ENCODE measurements at places on chromosomes 6 and 20.

GRCh38 chr20:46083101-46083500 lies 6.7 kb downstream of the NCOA5 start:
- DNase-seq: no peak

- DNase-seq: no peak
These were observed 36.7 kb downstream of the STAU1 start for GRCh38 chr20:49151436-49151835.

DNA sequence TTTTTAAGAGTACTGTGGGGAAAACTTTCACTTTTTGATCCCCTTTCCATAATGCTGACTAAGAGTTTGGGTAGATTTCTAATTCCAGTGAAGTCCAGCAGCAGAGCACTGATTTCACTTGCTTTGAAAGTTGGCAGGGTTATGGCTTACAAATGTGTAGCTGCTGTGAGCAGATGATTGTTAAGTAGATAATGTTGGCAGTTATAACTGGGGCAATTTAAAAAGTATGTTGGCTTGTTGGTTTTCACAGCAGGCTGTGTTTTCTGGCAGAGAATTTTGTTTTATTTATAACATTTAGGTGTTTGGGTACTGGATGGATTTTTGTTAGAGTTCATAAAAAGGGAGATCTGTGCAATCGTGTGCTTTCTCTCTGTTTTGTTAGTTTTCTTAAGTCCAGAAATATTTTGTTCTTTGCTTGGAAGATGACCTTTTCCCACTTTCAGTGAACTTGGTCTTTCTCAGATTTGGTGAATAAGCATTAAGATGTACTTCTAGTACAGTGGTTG lies 31.4 kb downstream of the AFDN start:
- no peak for DNase-seq

DNA sequence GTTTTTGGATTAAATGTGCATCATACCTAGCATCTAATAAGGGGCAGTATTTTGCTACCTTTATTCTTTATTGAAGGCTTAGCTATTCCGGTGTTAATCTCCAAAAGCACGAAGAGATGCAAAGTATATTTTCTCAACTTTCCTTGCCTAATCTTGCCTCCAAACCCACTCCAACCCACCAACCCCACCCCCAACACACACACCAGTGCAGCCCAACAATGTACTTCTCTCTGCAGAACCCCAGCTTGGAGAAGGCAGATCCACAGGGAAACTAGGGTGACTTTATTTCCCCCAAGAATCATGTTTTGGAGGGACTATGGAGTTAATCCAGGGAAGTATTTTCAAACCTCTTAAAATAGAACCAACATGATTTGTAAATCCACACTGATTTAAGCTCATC lies 73.6 kb downstream of the ZMYND8 start:
- no peak for DNase-seq

GRCh38 chr6:93083337-93084230 lies 335.8 kb downstream of the EPHA7 start:
- DNase-seq: no peak

DNA sequence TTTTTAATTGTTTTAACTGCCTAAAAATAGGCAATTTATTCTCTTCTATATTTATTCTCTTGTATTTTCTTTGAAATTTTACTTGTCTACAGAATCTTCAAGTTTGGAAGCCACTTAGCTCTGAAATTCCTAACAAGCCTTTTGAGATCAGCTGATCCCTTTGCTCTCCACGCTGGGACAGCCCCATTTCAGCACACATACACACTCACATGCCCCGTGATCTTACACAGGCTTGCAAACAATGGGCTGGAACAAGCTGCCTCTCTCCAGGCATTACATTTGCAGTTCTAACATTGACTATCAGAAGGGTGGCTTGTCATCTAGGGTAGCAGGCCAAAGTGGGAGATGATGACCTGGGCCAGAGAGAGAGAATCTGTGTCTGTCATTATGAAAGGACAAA lies 62.1 kb upstream of the RAB32 start:
- DNase-seq: no peak

GRCh38 chr6:26571592-26572296 lies 25.0 kb upstream of the ABT1 start:
- peak; percentile 82 for DNase-seq

DNA sequence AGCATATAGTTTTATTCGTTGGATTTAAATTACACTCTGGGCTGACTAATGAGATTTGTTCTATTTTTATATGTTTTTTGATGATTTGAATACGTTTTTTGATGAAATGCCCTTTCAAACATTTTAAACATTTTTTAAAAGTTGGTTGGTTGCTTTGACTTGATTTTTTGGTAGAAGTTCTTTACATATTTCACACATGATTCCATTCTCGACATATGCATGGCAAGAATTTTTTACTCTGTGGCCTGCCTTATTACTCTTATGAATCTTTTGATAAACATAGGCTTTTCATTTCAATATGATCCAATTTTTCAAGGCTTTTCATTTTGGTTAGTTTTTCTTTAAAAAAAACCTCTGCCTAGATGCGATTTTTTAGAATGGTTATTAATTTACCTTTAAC lies 617.0 kb downstream of the RNF144B start:
- DNase-seq: no peak

GRCh38 chr6:142935553-142936517 lies 9.1 kb downstream of the HIVEP2 start:
- no peak for DNase-seq

DNA sequence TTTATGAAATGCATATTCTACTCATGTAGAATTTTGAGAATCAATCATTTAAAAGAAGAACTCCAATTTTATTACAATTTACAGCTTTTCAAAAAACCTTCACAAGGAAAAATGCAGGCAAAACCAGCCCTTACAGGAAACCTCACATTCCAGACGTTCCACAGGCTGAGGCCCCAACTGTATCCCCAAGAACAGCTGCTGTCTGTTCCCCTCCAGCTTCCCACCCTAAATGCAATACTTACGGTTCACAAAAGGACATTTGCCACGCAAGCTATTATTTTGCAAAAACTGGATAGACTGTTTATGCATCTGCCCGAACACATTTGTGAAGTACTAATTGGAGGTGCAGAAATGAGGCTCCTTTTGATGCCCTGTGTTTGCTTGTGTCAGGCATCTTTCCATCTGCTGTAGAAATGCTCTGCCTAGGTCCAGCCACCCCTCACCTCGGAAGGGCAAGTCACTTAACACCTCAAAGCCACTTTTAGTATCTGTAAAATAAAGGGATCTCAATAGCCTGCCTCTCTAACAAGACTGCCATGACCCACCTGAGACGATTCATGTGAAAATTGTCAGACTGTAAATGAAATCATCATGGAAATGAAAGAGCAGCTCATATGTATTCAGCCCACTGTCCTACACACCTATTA lies 26.5 kb downstream of the PDE10A start:
- DNase-seq: no peak

- DNase-seq: peak; percentile 44
These were observed 11.9 kb upstream of the CPNE5 start for GRCh38 chr6:36851149-36851614.

DNA sequence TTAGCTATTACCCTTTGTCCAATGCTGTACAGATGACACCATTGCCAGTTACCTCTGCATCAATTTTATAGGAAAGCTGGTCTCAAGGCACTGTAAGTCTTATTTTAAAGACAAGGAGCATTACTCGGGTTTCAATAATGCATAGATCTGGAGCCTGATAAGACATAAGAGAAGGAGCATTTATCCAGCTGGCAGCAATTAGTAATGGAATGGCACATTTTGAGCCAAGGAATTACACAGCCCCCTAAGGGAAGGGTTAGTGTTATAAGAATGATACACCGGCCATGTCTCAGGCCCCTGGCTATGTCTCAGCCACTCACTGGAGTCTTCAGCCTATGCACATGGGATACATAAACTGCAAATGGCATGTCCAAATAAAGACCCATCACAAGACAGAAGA lies 23.1 kb upstream of the TMEM242 start:
- DNase-seq: no peak

GRCh38 chr6:142947714-142948480 lies 2.9 kb upstream of the HIVEP2 start:
- DNase-seq: no peak

DNA sequence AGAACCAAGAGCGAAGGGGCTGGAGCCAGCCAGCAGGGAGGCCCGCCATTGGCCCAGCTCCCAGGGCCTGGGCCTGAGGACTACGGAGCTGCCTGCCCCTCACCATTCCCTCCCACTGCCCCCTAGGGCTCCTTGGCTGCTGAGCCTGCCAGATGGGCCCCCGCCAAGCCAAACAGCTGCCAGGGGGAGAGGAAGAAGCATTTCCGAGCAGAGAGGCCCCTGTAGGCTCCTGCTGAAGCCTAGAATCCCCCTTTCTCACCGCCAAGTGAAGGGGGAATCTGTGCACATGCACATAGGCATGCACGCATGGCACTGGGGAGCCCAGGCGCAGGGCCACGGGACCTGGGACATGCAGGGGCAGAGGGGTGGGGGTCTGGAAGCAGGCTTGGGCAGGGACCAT lies 28.5 kb upstream of the MRPS18A start:
- DNase-seq: peak; percentile 73

GRCh38 chr6:166078294-166078693 lies 89.4 kb downstream of the TBXT start:
- no peak for DNase-seq

DNA sequence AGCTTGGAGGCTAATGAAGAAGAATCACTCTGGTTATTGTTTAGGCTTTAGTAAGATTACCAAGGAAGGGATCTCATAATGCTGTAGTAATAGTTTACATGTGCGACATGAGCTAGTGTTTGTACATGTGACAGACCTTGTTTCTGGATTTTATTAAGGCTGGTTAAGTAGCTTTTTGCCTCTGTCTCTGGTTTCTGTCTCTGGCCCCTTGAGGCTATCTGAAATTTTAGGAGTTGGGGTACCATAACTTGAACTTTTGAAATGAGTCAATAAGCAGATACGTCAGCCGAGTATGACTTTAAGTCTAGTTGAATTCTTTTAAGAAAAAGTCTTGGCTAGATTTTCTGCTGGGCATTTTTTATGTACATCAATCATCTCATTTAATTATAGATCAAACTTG lies 9.5 kb downstream of the CBFA2T2 start:
- no peak for DNase-seq

- DNase-seq: no peak
These were observed 375.7 kb upstream of the POU3F2 start for GRCh38 chr6:98458708-98459107.

DNA sequence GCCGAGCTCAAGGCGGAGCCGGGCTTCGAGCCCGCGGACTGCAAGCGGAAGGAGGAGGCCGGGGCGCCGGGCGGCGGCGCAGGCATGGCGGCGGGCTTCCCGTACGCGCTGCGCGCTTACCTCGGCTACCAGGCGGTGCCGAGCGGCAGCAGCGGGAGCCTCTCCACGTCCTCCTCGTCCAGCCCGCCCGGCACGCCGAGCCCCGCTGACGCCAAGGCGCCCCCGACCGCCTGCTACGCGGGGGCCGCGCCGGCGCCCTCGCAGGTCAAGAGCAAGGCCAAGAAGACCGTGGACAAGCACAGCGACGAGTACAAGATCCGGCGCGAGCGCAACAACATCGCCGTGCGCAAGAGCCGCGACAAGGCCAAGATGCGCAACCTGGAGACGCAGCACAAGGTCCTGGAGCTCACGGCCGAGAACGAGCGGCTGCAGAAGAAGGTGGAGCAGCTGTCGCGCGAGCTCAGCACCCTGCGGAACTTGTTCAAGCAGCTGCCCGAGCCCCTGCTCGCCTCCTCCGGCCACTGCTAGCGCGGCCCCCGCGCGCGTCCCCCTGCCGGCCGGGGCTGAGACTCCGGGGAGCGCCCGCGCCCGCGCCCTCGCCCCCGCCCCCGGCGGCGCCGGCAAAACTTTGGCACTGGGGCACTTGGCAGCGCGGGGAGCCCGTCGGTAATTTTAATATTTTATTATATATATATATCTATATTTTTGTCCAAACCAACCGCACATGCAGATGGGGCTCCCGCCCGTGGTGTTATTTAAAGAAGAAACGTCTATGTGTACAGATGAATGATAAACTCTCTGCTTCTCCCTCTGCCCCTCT lies 1.1 kb downstream of the CEBPB start:
- peak; percentile 51 for DNase-seq

DNA sequence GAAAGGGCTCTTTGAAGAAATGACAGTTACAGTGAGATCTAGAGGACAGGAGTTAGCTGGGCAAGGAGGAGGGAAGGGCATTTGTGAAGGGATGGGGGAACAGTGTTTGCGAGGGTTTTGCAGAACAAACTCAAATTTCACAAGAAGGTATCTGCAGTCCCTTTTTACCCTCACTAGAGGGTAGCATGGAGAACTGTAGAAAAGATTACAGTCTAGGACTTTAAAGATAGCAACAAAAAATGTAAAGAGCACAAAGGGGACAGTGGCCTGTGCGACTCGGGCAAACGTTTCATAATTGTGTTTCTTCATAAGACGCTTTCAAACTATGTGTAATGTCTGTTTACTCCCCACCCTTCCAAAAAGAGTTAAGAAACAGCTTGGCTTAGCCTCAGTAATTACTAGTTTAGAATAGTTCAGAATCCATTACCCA lies 21.2 kb upstream of the ASXL1 start:
- no peak for DNase-seq

DNA sequence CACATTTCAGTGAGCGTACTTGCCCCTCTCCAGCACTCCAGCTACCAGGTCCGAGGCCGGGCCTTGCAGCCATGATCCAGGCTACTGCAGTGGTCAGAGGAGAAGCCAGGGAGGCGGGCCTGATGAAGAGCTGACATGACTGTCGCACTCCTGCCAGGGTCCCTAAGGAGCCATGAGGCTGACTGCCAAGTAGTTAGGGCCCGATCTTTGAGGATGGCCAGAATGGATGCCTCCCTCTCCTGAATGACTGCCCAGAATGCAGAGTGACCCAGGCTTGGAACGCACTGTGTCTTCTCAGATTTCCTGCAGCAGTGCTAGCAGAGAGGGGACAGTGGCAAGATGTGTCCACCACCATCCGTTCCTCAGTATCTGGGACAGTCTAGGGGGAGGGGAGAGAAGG lies 24.7 kb upstream of the LRFN2 start:
- no peak for DNase-seq

DNA sequence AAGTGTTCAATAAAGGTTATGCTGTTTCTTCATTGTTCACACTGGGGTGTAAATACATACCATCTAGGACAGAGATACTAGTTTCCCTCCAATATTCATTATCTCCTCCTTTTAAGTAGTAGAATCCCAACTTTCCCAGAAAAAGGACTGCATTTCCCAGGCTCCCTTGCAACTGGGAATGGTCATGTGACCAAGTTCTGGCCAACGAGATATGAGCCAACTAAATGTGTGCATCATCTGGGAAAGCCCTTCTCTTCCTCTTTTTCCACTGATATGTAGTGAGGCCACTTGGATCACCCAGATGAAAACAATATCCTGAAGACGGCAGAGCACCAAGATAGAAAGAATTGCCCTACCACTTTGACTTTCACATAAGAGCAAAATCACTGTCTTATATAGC lies 97.9 kb upstream of the PTPRT start:
- no peak for DNase-seq

Measured in COR-L47 (cell line).